Breast epithelium (tissue), 4 donors: ENCODE measurements at places on chromosomes 7 and 10.

- no peak for DNase-seq
- no peak overlapping the region for H3K4me3 ChIP-seq
- no peaks in the 10 kb centered on the region for H3K4me1 ChIP-seq
- H3K27me3 ChIP-seq: no peaks in the 10 kb centered on the region
Observed at GRCh38 chr7:16762177-16762576, 8.6 kb downstream of the TSPAN13 start.

DNA sequence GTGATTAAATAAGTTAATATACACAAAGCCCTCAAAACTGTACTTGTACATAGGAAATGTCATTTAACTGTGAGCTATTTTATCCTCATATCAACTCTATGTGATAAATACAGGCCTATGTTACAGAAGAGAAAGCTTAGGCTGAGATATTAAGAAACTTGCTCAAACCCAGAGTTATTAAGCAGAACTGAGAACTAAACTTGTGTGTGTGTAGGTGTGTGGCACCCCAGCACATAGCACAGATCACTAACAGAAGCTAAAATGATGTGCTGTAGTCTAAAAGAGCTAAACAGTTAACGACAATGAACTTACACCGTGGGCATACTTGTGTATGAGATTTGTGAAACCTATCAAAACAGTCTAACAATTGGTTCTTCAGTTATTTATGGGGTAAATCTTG lies 34.5 kb downstream of the MTPN start:
- H3K36me3 ChIP-seq: no peaks in the 10 kb centered on the region
- H3K4me3 ChIP-seq: no peak overlapping the region
- no peak for DNase-seq
- H3K4me1 ChIP-seq: no peaks in the 10 kb centered on the region

DNA sequence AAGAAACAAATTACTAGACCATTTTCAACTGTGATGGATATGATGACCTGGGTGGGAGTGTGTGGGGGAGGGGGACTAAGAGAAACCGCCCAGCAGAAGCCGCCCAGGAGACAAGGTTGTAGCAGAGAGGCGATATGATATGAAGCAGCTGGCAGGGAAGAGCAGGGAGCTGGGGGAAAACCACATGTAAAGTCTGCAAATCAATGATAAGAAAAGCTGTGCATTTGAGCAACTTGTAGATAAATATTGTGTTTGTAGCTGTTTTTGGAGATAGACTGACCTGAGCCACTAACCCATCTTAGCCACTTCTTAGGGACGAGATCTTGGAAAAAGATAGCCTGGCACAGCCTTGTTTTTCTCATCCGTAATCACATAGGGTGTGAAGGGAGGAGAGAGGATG lies 252.6 kb downstream of the SEC23IP start:
- no peak for DNase-seq
- no peaks in the 10 kb centered on the region for H3K4me1 ChIP-seq
- no peak overlapping the region for H3K4me3 ChIP-seq
- H3K27ac ChIP-seq: no peak overlapping the region

GRCh38 chr10:78319371-78319770 lies 285.7 kb downstream of the RPS24 start:
- no peak overlapping the region for H3K27ac ChIP-seq
- H3K27me3 ChIP-seq: no peaks in the 10 kb centered on the region
- no peaks in the 10 kb centered on the region for H3K4me1 ChIP-seq
- no peak overlapping the region for H3K4me3 ChIP-seq
- no peak for DNase-seq

- H3K27ac ChIP-seq: no peak overlapping the region
- peaks cover 3% of the 10 kb centered on the region for H3K4me1 ChIP-seq
- DNase-seq: no peak
- H3K36me3 ChIP-seq: no peaks in the 10 kb centered on the region
Observed at GRCh38 chr10:63129888-63130287, 3.2 kb upstream of the NRBF2 start.

DNA sequence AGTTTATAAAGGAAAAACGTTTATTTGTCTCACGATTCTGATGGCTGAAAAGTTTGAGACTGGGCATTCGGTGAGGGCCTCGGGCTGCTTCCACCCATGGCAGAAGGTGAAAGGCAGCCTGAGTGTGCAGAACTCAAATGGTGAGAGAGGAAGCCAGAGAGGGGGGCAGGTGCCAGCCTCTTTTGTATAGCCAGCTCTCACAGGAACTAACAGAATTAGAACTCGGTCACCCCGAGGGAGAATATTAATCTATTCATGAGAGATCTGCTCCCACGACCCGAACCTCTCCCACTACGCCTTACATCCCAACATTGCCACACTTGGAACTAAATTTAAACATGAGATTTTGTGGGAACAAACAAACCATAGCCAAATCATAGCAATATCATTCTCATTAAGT lies 112.6 kb downstream of the ZPBP start:
- no peaks in the 10 kb centered on the region for H3K27me3 ChIP-seq
- no peak for DNase-seq
- H3K27ac ChIP-seq: no peak overlapping the region
- H3K4me1 ChIP-seq: no peaks in the 10 kb centered on the region
- H3K4me3 ChIP-seq: no peak overlapping the region

GRCh38 chr10:2392145-2392812 lies 655.0 kb upstream of the ADARB2 start:
- no peak overlapping the region for H3K4me3 ChIP-seq
- H3K4me1 ChIP-seq: no peaks in the 10 kb centered on the region
- H3K27ac ChIP-seq: no peak overlapping the region
- H3K27me3 ChIP-seq: no peaks in the 10 kb centered on the region

- H3K36me3 ChIP-seq: no peaks in the 10 kb centered on the region
- H3K4me1 ChIP-seq: no peaks in the 10 kb centered on the region
- DNase-seq: peak; percentile 93
- peak overlapping the region; percentile 78 for H3K27ac ChIP-seq
- no peak overlapping the region for H3K4me3 ChIP-seq
Observed at GRCh38 chr7:106057962-106058927, 53.9 kb downstream of the SYPL1 start.

GRCh38 chr10:103627893-103628292 lies 134.4 kb downstream of the NEURL1 start:
- DNase-seq: no peak
- H3K27ac ChIP-seq: no peak overlapping the region
- no peaks in the 10 kb centered on the region for H3K36me3 ChIP-seq
- H3K27me3 ChIP-seq: no peaks in the 10 kb centered on the region
- no peak overlapping the region for H3K4me3 ChIP-seq

- no peaks in the 10 kb centered on the region for H3K36me3 ChIP-seq
- H3K4me3 ChIP-seq: no peak overlapping the region
- no peak overlapping the region for H3K27ac ChIP-seq
- H3K27me3 ChIP-seq: no peaks in the 10 kb centered on the region
- H3K4me1 ChIP-seq: no peaks in the 10 kb centered on the region
Observed at GRCh38 chr7:118109607-118110006, 74.4 kb upstream of the LSM8 start.

- no peak overlapping the region for H3K27ac ChIP-seq
- no peaks in the 10 kb centered on the region for H3K4me1 ChIP-seq
- H3K27me3 ChIP-seq: no peaks in the 10 kb centered on the region
- no peak overlapping the region for H3K4me3 ChIP-seq
- no peaks in the 10 kb centered on the region for H3K36me3 ChIP-seq
Observed at GRCh38 chr7:77395626-77396025, 20.5 kb downstream of the GSAP start.

DNA sequence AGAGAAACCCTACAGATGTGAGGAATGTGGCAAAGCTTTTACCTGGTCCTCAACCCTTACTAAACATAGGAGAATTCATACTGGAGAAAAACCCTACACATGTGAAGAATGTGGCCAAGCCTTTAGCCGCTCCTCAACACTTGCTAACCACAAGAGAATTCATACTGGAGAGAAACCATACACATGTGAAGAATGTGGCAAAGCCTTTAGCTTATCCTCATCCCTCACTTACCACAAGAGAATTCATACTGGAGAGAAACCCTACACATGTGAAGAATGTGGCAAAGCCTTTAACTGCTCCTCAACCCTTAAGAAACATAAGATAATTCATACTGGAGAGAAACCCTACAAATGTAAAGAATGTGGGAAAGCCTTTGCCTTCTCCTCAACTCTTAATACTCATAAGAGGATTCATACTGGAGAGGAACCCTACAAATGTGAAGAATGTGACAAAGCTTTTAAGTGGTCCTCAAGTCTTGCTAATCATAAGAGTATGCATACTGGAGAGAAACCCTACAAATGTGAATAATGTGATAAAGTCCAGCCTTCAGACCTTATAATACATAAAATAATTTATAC lies 38.2 kb downstream of the ZNF679 start:
- no peaks in the 10 kb centered on the region for H3K4me1 ChIP-seq

GRCh38 chr7:18901351-18901750 lies 216.1 kb downstream of the TWIST1 start:
- no peak for DNase-seq
- H3K27ac ChIP-seq: no peak overlapping the region
- no peaks in the 10 kb centered on the region for H3K4me1 ChIP-seq
- H3K27me3 ChIP-seq: no peaks in the 10 kb centered on the region
- H3K4me3 ChIP-seq: no peak overlapping the region

DNA sequence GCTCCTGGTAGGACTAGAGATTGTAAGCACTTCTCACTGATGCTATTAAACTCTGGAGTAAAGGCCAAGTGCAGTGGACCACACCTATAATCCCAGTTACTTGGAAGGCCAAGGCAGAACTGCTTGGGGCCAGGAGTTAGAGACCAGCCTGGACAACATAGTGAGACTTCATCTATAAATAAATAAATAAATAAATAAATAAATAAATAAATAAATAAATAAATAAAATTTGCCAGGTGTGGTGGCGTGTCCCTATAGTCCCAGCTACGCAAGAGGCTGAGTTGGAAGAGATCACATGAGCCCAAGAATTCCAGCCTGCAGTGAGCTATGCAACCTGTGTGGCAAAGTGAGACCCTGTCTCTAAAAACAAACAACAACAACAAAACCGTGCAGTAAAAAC lies 1475.7 kb downstream of the REEP3 start:
- H3K27ac ChIP-seq: no peak overlapping the region
- H3K4me1 ChIP-seq: no peaks in the 10 kb centered on the region
- no peak overlapping the region for H3K4me3 ChIP-seq
- H3K36me3 ChIP-seq: no peaks in the 10 kb centered on the region
- DNase-seq: no peak

DNA sequence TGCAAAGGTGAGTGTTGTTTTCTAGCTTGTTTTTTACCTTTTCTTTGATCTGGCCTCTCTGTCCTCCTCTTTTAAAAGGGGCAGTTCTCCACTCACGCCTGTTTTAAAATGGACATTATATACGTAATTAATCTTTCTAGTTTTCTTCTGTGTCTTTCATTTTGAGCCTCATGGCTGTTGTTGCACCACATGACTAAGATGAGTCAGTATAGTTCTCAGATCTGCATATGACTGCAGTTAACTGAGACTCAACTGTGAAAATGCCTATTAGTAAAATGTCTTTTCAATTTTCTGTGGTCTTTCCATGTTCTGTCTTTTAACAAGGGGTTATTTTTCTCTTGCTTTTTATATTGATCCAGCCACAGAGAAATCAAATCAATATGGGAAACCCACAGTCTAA lies 296.1 kb downstream of the CDK14 start:
- no peaks in the 10 kb centered on the region for H3K27me3 ChIP-seq
- no peak overlapping the region for H3K4me3 ChIP-seq
- no peak overlapping the region for H3K27ac ChIP-seq
- no peak for DNase-seq
- H3K4me1 ChIP-seq: no peaks in the 10 kb centered on the region

DNA sequence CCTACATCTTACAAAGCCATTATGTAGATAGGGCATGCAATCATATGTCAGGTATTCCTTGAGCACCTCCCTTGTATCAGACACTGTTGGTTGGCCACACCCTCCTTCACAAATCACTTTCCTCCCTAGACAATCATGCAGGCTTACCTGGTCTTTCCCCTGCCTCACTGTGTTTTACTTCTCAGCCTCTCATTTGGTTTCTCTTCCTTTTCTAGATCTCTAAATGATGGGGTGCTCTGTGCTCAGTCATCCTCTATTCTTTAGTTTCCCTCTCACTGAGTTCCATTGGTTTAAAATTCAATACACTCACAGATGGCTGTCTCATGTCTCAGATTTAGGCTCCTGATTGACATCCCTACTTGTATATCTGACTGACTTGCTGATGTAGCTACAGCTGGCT lies 31.4 kb downstream of the ANK3 start:
- H3K4me3 ChIP-seq: no peak overlapping the region
- no peak overlapping the region for H3K27ac ChIP-seq
- no peak for DNase-seq
- no peaks in the 10 kb centered on the region for H3K4me1 ChIP-seq
- no peaks in the 10 kb centered on the region for H3K27me3 ChIP-seq
- H3K36me3 ChIP-seq: no peaks in the 10 kb centered on the region

- no peaks in the 10 kb centered on the region for H3K27me3 ChIP-seq
- H3K4me3 ChIP-seq: no peak overlapping the region
- H3K27ac ChIP-seq: no peak overlapping the region
- H3K36me3 ChIP-seq: no peaks in the 10 kb centered on the region
Observed at GRCh38 chr7:50957855-50958254, 175.2 kb upstream of the GRB10 start.

GRCh38 chr7:91945476-91945875 lies 4.8 kb downstream of the AKAP9 start:
- no peaks in the 10 kb centered on the region for H3K36me3 ChIP-seq
- no peak overlapping the region for H3K4me3 ChIP-seq
- H3K4me1 ChIP-seq: peaks cover 4% of the 10 kb centered on the region
- H3K27me3 ChIP-seq: no peaks in the 10 kb centered on the region
- DNase-seq: no peak

DNA sequence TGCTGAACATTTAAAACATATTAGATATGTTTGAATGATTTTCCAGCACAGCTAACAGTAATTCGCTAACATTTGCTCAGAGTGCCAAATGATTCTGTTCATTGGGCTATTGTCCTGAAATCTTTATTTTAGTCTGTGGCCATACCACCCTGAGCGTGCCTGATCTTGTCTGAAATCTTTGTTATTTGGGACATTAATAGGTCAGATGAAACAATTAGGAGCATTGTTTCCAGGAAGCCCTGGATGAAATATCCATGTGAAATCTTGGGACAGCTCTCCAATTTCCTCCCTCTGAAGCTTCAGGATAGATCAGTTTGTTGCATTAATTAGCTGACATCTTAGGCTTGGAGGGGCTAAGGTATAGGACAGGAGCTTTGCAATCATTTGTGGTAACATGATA lies 512.0 kb downstream of the KIF20B start:
- H3K4me3 ChIP-seq: no peak overlapping the region
- no peaks in the 10 kb centered on the region for H3K27me3 ChIP-seq
- no peaks in the 10 kb centered on the region for H3K4me1 ChIP-seq
- H3K36me3 ChIP-seq: no peaks in the 10 kb centered on the region
- H3K27ac ChIP-seq: peak overlapping the region; percentile 38
- peak; percentile 24 for DNase-seq

GRCh38 chr10:103649654-103650423 lies 156.3 kb downstream of the NEURL1 start:
- H3K4me3 ChIP-seq: no peak overlapping the region
- H3K36me3 ChIP-seq: no peaks in the 10 kb centered on the region
- DNase-seq: no peak
- peaks cover 19% of the 10 kb centered on the region for H3K4me1 ChIP-seq
- H3K27me3 ChIP-seq: no peaks in the 10 kb centered on the region
